ENCODE measurements at places on chromosomes 12 and 14.

DNA sequence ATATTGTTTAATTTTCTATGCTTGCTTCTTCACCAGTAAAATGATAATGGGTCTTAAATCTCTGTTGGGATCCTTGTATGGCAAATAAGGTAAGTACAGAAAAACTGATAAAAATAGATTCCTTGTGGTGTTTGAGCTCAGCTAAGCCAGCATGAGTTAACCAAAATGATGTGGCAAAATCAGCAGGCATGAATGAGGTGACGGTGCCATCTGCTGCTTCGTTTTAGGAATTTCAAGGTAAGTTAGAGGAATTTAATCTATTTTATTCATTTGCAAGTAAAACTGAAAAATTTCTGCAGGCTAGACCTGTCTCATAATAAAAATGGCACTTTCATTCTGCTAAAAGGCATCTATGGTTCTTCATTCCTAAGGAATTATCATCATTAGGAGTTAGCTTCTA is 10.0 kb upstream of the CLEC7A start:
- DNase-seq: no peak

- DNase-seq: no peak
Observed at GRCh38 chr12:104669851-104670337, 213.1 kb downstream of the CHST11 start.

- DNase-seq: no peak
Observed at GRCh38 chr14:43706900-43707299, 800.2 kb downstream of the FSCB start.

- DNase-seq: no peak
Observed at GRCh38 chr12:116263431-116263830, 14.1 kb downstream of the MED13L start.

GRCh38 chr12:57401165-57401564 is 29.7 kb downstream of the R3HDM2 start:
- no peak for DNase-seq

- DNase-seq: no peak
Observed at GRCh38 chr12:3077572-3078081, 448 bp downstream of the TSPAN9 start.

DNA sequence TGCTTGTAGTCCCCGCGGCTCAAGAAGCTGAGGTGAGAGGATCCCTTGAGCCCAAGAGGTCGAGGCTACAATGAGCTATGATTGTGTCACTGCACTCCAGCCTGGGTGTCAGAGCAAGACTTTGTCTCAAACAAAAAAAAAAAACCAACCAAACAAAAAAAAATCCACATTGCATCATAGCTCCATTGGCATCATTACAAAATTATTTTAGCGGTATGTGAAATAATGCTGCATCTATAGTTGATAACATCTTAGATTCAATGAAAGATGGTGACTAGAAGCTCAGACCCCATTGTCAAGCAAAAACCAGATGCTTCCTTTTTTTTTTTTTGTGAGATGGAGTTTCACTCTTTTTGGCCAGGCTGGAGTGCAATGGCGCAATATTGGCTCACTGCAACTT is 14.8 kb upstream of the PTHLH start:
- DNase-seq: no peak

GRCh38 chr12:71626768-71627167 is 36.9 kb downstream of the ZFC3H1 start:
- DNase-seq: no peak

DNA sequence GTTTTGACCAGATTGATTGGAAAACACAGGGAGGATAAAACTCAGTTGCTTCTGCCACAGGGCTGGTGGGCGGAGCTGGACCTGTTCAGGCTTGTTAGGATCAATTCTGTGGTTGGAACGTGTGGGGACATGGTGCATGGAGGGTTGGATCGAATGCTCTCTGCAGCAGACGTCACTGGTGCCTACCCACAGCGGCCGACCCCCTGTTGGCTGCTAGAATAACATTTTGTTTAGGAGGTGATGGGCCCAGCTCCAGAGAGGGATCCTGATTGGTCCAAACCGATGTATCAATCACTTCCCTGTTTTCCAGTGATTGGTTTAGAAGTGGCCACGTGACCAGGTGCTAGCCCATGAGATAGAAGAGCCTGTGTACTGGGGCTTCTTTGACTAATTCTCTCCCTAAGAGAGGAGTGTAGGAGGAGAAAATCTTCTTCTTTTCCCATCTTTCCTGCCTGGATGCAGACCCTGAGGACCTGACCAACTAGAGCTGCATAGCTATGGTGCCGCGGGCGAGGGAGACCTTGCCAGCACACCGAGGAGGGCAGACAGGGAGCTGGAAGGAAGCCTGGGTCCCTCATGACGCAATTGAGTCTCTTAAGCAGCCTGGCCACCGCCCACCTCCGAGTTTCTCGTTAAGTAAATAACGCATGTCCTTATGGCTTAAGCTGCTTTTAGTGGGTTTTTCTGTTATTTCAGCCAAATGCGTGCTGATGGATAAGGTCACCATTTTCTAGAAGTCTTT is 163.5 kb downstream of the AACS start:
- DNase-seq: no peak

- DNase-seq: no peak
Observed at GRCh38 chr14:36653962-36654793, 7.5 kb upstream of the PAX9 start.

- no peak for DNase-seq
Observed at GRCh38 chr14:23302290-23303225, at the start of gene PPP1R3E. Gene PPP1R3E, minus strand, starts transcription at chr14:23302859. Its CDS starts 283 bp downstream, at chr14:23302576.

DNA sequence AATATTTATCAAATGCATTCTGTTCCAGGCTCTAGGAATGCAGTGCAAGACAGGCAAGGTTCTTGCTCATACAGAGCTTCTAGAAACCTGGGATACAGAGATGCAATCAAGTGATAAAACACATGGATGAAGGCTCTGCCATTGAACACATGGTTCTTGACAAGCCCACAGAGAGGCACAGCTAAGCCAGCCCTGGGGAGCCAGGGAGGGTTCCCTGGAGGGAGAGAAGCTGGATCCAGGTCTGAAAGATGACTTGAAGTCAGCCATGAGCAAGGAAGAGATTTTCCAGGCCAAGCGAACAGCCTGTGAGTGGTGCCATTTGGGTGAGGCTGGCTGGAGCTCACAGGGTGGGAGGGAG is 66.2 kb downstream of the IRF2BPL start:
- DNase-seq: no peak

- no peak for DNase-seq
Observed at GRCh38 chr14:101017806-101018560, 114.5 kb upstream of the RTL1 start.

- no peak for DNase-seq
Observed at GRCh38 chr12:95269892-95270291, 52.3 kb downstream of the VEZT start.

DNA sequence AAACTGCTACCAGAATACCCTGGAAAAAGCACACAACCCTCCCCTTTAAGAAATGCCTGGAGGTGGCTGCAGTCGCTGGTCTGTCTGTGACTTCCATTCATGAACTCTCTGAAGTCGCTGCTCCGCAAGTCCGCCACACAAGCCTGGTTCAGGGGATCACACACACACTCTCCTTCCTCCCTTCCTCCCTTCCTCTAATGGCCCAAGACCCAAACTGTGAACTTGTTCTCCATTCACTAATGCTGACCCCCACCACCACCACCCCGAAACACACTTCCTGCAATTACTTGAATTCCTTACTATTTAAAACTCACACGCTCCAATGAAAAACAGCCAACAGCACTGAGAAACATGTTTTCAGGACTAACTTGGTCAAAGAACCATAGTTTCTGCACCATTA is 1.0 kb upstream of the LMO3 start:
- DNase-seq: no peak

DNA sequence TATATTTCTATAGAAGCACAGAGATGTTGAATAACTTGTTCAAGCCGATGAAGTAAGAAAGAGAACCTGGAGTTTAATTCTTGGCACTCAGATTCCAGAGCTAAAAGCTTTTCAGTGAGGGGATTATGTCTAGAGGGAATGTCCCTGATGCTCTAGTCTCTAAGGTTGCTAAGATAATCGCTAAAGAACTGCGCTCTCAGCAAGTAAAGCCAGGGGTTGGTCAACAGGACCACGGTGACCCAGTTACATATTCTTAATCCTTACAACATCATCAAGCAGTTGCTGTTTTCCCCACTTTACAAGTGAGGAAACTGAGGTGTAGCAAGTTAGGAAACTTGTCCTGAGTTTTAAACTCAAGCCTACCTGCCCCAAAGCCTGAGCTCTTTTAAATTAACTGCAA is 110.8 kb downstream of the DAD1 start:
- no peak for DNase-seq

DNA sequence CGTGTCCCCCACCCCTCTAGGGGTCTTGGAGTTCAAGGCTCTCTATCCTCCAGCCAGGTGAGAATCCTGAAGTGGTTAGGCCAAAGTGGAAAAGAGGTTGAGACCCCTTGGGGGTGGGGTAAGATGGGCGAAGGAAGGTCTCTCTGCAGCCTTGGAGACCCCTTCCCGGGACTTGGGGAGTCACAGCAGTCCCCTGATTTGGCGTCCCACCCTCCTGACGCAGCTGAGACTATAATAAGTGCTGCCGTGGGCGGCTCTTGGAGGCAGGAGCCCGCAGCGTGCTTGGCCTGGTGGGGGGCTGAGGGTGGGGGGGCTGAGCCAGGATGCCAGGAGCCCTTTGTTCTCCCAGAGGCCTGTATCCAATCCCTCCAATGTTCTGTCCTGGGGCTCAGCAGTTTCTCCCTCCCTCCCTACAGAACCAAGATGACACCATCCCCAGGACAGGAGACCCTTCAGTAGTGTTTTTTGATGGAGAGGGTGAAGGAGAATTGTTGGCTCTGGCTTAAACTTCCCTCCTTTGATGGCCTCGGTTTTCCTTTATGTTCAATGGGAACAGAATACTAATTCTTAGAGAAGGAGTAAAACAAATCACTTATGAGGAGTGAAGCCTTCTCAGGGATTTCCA is 1.5 kb upstream of the AGAP2 start:
- no peak for DNase-seq

- DNase-seq: no peak
Observed at GRCh38 chr12:116916714-116917114, 6.0 kb downstream of the FBXW8 start.

GRCh38 chr14:32472512-32473463 is 143.7 kb downstream of the AKAP6 start:
- DNase-seq: no peak

GRCh38 chr12:97474161-97474560 is 11.6 kb downstream of the RMST start:
- no peak for DNase-seq

- DNase-seq: no peak
Observed at GRCh38 chr12:16348435-16349130, 1.1 kb downstream of the MGST1 start.

GRCh38 chr12:39923364-39923763 is 182.5 kb downstream of the SLC2A13 start:
- DNase-seq: no peak

DNA sequence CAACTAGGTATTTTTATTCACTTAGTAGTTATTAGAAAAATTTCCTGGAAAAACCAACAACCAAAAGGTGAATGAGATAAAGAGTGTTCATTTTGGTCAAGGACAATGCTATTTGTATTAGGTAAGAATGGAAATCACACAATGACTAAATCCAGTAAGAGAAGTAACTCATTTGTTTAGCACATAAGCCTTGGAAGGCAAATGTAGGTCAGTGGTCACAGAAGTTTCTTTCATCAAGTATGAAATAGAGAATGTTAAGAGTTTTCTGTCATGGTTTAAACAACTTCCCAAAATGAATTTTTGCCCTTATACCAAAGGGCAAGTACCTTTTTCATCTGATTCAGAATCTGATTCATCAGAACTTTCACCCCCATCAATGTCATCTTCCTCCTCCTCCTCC is 101.7 kb downstream of the KIF21A start:
- no peak for DNase-seq

- no peak for DNase-seq
Observed at GRCh38 chr12:52146822-52147366, 44.9 kb downstream of the KRT80 start.

- no peak for DNase-seq
Observed at GRCh38 chr12:56713345-56713744, 11.8 kb downstream of the NACA start.

Data from NCI-H2081 treated with DMSO at 0.1 percent for 48 hours (cell line).